ENCODE measurements at places on chromosomes 16 and 17.

GRCh38 chr16:54694651-54695050 lies 236.0 kb upstream of the IRX5 start:
- no peak for DNase-seq

DNA sequence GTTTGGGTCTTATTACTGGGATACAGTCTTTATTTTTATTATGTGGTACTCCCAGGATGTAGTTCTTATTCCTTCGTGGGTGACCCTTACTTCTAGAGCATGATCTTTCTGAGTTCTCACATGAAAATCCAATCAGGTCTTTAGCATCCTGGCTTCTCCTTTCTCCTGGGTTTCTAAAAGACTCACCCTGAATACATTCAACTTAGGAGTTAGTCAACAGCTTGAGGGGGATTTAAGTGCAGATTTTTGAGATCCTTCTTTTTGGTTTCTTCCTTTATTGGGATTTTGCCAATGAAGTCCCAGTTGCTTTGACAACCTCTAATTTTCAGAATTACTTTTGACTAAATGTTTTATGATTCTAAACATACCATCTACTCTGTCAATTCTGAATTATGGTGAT lies 68.2 kb downstream of the SIAH1 start:
- no peak for DNase-seq

DNA sequence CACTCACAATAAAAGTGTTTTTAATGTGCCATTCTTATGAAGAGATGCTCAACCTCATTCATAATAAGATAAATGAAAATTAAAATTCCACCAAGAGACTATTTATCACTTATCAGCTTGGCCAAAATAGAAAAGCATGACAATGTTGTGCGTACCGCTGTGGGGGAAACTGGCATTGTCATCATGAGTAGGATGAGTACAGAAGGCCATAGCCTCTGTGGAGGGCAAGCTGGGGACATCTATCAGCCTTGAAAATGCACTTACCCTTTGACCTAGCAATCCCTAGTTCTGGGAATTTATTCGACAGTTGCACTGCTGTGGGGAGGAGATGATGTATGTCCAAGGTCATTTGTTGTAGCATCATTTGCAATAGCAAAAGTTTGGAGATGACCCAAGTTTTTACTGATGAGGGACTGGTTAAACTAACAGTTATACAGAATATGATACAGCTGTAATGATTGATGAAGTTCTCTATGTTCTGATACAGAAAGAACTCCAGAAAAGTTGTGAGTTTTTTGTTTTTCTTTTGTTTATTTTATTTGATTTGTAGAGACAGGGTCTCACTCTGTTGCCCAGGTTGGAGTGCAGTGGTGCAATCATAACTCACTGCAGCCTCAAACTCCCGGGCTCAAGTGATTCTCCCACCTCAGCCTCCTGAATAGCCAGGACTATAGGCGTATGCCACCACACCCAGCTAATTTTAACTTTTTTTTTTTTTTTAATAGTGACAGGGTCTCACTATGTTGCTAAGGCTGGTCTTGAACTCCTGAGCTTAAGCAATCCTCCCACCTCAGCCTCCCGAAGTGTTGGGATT lies 13.7 kb upstream of the PRKCB start:
- DNase-seq, result no peak

DNA sequence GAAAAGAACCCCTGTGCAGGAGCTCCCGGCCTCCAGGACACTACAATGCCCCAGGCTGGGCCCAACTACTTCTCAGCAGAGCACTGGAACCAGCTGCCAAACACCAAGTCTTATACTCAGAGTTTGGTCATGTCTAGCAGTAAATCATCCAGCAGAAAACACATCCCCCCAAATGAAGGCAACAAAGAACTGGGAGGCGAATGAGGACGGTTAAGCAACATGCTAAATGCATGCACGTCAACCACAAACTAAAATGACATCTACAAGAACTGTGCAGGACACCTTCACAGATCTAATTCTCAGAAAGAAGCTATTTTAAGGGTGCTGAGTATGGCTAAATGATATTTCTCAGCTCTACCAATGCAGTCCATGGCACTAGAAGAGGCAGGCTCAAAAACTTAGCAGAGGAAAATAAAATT lies 7.6 kb upstream of the IRX5 start:
- DNase-seq, result no peak

DNA sequence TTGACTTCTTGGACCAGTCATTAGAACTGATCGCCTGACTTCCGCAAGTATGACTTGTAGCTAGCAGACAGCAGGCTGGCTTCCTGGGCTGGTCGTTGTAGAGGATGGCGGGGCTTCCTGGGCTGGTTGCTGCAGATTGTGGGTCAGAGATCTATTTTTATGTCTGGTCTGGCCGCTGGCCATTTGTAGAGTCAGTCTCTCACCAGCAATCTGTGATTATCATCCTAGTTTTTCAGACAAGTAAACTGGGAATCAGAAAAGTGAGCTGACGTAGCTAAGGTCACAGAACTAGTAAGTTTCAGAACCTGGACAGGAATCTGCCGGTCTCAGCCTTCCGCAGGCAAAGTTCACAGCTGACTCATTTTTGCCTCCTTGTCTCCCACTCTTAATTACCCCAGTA lies 19.1 kb downstream of the GPR142 start:
- DNase-seq, result no peak

- no peak for DNase-seq
Measured at GRCh38 chr16:27982184-27982583, 81.3 kb downstream of the GSG1L start.

- DNase-seq, result no peak
Measured at GRCh38 chr16:67040166-67040565, 11.2 kb downstream of the CBFB start.

DNA sequence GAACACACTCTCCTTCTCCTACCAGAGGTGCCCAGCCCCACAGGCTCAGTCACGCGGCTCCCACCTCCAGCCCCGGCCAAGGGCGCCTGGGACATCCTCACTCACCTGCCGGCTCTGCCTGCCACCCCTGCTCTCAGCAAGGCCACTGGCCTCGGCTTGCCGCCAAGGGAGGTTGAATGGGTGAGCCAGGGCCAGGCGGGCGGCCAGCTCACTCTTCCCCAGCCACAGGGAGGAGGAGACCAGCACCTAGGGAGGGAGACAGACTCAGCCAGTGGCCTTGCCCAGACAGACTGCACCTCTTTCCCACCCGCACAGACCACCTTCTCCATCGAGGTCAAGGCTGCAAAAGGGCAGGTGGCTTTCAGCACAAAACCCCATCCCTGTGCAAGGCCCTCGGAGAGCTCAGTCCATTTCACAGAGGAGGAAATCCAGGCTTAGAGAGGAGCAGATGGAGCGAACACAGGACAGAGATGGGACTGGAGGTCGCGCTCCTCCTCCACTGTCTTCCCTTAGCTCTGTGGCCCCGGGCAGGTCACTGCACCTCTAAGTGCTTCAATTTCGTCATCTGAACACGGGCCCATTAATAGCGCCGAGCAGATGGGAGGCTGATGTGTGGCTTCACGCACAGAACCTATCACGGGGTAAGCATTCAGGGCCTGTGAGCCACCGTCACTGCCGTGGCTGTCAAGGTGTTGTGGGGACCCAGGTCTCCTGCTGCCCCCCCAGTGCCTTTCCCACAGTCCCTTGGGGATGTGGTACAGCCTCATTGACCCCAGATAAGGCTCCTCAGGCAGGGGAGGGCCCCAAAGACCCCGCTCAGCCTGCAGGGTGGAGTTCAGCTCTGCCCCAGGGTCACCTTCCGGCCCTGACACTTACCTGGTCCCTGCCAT lies 56.1 kb downstream of the RMI2 start:
- DNase-seq, result no peak

DNA sequence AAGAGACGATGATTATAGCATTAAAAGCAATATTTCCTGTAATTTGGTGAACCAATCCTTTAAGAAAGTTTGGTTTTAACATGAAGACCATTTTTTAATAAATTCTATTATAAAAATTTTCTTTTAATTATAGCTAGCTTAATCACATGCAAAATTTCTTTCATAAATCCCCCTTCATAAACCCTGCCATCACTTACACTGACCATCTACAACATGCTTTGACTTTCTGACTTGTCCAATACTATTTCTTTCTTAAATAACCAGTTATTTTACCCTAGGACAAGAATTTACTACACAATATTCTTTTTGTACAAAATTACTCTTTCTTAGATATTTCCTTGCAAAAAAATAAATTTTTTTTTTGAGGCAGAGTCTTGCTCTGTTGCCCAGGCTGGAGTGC lies 1334.8 kb downstream of the CDH11 start:
- DNase-seq, result no peak

- DNase-seq, result no peak
Measured at GRCh38 chr17:77248216-77249114, 107.7 kb downstream of the SEC14L1 start.

DNA sequence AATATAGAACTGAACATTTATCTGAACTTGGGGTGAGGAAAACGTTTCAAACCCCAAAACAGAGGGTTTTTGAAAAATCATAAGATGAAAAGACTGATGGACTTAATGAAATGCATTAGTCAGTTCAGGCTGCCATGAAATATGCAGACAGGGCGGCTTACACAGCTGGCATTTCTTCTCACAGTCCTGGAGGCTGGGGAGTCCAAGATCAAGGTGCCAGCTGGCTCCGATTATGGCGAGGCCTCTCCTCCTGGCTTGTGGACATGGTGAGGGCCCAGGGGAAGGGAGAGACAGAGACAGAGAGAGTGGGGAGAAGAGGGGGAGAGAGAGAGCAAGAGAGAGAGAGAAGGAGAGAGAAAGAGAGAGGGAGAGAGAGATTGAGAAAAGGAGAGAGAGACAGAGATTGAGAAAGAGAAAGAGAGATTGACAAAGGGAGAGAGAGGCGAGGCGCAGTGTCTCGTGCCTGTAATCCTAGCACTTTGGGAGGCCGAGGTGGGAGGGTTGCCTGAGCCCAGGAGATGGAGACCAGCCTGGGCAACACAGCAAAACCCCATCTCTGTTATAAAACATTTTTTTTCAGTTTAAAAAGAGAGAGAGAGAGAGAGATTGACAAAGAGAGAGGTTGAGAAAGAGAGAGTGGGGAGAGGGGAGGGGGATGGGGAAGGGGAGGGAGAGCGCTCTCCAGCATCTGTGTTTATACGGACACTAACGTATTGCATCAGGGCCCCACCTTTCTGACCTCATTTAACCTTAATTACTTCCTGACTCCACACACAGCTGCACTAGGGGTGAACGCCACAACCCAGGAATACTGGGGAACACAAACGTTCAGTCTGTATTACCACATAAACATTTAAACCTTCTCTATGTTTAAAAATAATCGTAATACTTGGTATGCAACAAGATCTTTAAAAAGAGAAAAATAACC lies 24.6 kb upstream of the RPH3AL start:
- DNase-seq, result no peak

GRCh38 chr17:57838857-57839570 lies 10.8 kb downstream of the MRPS23 start:
- no peak for DNase-seq

GRCh38 chr16:74607310-74607961 lies 522 bp upstream of the GLG1 start:
- DNase-seq, result no peak

DNA sequence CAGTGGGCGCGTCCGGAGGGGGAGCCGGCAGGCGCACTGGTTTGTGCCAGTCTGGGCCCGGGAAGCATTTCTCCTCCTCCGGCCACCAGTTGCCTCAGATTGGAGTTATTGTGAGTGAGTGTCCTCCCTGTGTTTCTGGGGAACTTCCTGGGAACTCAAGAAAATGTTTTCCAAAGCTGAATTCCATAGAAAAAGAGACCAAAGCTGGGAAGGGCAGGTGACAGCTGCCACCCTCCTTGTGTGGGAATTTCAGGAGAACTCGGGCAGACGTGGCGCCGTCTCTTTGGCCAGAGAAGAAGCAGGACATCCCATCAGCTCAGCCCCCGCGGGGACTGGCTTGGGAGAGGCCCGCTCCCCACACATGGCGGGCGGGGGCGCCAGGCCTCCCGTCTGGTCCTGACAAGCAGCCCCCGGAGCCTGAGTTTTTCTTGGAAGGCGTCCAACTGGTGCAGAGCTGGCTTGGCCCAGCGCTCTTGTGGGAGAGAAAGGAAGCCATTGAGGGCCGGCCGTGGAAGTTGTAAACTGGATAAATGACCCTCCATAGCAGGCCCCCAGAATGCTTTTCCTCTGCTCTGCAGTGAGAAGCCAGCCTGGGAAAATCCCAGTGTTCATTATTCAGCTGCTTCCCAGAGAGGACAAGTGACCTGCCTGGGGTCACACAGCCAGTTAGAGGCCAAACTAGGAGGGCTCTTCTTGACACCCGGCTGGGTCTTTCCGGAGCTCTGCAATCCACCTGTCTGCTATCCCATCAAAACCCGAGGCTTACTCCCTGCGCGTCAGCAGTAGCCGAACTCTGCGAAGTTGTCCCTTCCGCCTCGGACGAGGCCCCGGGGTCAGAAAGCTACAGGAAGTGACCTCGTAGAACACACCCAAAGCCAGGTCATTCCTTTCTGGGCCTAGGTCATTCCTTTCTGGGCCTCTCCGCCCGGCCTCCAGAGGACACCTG lies 39.2 kb upstream of the GSE1 start:
- peak; percentile 82 for DNase-seq

- no peak for DNase-seq
Measured at GRCh38 chr16:67664871-67665270, 1.7 kb downstream of the ENKD1 start.

Measured in endothelial cell of umbilical vein (primary cell).